ENCODE measurements at places on chromosomes 5 and 9.
A peak's percentile ranks its signal among the peaks of the same experiment; 100 is the strongest.

- peak; percentile 68 for DNase-seq
These were observed 278.1 kb downstream of the AOPEP start for GRCh38 chr9:95004411-95005277.

- DNase-seq, result no peak
These were observed 12.4 kb downstream of the CEL start for GRCh38 chr9:133074111-133074651.

- DNase-seq, result no peak
These were observed 98.7 kb downstream of the DROSHA start for GRCh38 chr5:31433229-31433628.

- no peak for DNase-seq
These were observed 2.9 kb downstream of the IQGAP2 start for GRCh38 chr5:76406014-76406413.

DNA sequence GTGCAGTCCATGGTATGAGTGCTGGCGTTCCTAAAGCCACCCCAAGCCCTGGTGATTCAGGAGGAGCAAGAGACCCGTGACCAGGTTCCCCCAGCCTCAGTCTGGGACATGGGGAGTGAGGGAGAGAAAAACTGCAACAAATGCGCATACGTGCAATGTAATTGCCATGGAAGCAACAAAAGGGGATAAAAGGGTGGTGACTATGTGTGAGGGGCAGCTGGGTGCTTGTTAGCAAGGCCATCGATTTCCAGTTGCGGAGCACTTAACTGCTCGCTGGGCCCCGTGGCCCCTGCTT, 709 bp upstream of the SH3PXD2B start:
- no peak for DNase-seq

- DNase-seq, result no peak
These were observed 28.9 kb upstream of the GSN start for GRCh38 chr9:121239071-121239470.

- DNase-seq, result no peak
These were observed 19.5 kb downstream of the ACTL7B start for GRCh38 chr9:108836319-108836718.

DNA sequence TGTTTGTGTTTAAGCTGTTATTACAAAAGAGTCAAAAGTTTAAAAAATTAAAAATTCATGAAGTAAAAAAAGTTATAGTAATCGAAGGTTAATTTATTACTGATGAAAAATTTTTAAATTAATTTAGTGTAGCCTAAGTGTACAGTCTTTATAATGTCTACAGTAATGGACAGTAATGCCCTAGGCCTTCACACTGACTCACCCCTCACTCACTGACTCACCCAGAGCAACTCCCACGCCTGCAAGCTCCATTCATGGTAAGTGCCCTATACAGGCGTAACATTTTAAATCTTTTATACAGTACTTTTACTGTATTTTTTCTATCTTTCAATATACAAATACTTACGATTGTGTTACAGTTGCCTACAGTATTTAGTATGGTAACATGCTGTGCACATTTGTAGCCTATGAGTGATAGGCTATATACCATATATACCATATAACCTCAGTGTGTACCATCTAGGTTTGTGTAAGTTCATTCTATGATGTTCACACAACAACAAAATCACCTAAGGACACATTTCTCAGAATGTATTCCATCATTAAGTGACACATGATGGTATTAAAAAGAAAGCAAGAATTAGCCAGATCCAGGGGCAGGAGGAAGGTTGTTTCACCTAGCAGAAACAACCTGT, 40.1 kb downstream of the DCAF10 start:
- no peak for DNase-seq

DNA sequence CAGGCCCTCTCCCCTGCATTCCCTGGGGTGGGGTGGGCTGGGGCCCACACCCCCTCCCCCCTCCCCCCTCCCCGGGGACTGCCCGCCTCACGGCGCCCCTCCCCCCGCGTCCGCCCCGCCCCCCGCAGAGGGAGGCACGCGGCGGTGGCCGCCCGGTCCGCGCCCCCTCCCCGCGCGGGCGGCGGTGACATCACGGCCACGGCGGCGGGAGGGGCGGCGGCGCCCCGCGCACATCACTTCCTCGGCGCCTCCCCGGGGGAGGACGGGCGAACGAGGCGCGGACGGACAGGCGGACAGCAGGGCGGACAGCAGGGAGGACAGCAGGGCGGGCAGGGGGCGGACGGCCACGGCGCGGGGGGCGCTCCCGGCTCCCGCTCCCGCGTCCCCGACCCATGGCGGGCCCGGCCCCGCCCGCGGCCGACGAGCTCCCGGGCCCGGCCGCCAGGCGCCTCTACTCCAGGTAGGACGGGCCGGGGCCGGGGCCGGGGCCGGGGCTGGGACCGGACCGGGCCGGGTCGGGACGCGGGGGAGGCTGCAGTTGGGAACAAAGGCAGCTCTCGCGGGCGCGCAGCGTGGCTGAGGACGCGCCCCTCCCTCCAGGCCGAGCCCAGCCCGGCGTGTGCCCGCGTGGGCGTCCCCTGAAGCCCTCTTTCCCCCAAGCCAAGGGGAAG, at the start of gene GPSM1:
Gene GPSM1 (plus strand): TSS at position 236 of the 671 bp plus-strand sequence. CDS start 157 bp downstream, at position 393.
- no peak for DNase-seq

GRCh38 chr5:157306692-157307471, 41.0 kb downstream of the CYFIP2 start:
- DNase-seq, result no peak

DNA sequence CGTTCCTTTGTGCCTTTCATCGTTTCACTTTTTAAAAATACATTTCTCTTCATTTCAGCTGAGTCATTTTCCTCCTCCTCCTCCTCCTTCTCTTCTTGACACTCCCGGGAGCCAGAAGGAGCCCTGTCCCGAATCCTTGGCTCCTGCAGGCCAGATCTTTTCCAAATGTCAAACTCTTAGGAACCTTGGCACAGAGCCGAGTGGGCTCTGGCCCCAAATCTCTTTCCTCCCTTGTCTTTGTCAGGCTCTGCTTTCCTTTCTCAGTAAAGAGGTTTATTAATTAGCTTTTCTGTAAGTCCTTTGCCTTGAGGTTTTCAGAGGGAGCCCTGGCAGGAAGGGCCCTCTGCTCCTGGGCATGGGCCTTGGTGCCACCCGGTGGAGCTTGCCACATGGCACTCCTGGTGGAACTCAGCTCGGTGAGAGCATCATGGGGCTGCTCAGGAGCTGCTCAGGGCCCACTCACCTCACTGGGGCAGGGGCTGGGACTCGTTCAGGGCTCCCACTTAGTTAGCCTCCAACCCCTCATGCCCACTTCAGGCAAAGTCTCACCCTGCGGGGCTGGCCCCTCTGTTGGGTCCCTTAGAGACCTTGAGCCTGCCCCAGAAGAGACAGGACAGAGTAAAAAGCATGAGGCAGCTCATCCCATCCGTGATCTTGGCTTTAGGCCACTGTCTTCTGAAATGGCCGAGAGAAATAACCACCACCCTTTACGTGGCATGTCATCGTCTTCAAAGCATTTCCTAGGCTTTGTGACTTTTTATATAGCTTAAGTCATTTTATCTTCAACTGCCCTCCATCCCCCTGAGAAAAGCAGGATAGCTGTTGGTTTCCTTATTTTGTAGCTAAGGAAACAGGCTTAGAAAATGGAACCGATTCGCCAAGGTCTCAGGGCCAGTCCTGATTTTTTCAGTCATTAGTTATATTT, 17.1 kb downstream of the STC2 start:
- DNase-seq, result no peak
